ENCODE measurements at places on chromosomes 11 and 22.

DNA sequence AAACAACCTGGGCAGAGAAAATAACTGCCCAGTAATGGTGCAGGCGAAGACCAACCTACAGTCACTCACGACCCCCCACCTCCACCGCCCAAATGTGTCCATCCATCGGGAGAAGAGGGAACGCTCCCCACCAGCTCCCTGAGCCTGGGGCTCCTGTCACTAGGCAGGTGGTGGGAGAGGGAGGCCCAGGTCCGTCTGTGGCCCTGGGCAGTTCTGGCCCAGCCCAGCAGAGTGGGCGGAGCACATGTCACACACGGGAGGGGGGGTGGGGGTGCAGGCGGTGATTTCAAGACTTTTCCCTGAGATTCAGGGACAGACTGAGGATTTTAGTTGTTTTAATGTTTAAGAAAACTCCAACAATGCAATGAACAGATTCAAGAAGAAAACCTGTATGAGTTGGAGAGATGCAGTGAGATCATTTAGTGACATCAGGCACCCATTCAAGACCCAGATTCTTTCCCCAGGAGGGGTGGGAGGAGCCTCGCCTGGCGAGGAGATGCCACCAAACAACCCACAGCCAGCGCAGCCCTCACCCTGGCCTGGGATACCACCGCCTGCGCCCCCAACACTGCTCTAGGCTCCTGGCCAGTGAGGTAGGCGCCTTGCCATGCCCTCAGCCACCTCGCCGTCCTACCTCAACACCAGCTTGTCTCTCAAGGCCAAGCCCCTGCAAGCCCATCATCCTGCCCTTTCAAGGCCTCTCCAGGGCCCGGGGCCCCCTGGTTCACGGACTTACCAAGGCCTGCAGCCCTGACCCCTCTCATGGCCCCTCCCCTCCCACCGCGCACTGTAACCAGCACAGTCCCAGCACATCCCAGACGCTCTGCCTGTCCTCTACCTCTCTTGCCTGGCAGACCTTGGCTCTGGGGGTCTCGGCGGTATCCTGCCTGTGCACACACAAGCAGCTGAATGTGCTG is 36.8 kb downstream of the TBX1 start:
- no peak for DNase-seq

- no peak for DNase-seq
These were observed 12.5 kb downstream of the SYNGR1 start for GRCh38 chr22:39362271-39362670.

- no peak for DNase-seq
These were observed 71.4 kb downstream of the EFCAB6 start for GRCh38 chr22:43740587-43741270.

DNA sequence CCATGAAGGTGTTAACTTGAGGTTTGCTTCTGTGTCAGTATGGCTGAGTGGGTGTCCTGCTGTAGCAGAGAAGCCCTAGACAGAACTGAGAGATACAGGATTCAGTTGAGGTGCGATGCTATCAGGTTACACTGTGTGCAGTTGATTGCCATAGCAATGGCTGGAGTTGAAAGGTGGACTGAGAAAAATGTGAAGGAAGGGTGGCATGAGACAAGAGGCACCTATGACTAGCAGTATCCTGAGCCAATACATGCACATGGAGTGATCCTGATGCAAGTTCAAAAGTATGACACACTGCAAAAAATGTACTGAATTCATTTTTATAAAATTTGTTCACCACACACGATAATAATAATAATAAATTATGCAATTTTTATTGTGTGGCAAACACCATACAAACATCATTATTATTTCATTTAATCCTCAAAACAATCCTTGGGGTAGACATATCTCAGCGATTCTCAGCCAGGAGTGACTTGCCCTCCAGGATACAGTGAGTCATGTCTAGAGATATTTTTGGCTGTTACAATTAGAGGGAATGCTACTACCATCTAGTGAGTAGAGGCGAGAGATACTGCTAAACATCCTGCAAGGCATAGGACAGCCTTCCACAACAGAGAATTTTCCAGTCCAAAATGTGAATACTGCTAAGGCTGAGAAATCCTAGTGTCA is 3.9 kb upstream of the PIWIL4 start:
- no peak for DNase-seq

DNA sequence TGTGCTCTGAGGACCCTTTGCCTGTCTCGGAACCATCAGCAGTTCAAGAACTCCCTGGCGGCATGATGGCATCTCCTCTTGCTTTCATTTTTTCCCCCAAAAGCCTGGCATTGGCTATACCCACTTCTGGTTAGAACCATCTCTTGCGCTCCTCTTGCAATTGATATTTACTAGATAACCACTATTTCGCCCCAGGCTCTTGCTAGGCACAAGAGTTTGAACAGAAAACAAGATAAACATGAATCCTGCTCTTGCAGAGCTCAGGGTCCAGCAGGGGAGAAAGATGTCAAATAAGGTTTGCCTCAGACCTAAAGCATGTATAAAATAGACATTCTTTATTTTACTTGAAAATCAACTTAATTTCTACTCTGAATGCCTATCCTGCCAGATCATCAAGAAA is 33.1 kb downstream of the SLCO2B1 start:
- DNase-seq: no peak

GRCh38 chr11:45395947-45396346 is 109.8 kb upstream of the SYT13 start:
- no peak for DNase-seq

DNA sequence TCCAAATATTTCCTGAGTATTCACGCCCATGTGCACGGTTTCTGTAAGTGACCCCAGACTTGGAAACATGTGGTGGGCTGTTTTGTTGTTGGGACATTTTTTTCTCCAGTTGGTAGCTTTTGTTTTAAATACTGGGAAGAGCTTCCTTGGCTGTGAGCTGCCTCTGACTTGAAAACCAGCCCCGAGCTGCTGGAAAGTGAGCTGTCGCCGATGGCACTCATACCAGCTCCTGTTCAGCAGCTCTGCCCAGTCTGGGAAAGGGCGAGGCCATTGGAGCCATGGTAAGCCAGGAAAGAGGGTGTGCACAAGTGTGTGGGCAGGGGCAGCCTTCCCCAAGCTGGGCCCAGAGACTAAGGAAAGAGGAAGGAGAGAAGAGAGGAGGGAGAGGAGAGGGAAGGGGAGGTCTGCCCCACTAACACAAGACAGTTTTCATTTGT is 3.2 kb upstream of the FLI1 start:
- DNase-seq: no peak

- DNase-seq: no peak
These were observed 8.5 kb upstream of the P2RY6 start for GRCh38 chr11:73263640-73264039.

GRCh38 chr22:29524442-29525191 is 28.9 kb downstream of the THOC5 start:
- DNase-seq: no peak

Data from caudate nucleus (tissue), 63 donors.